ENCODE measurements at places on chromosomes 4 and X.

- no peak for DNase-seq
Observed at GRCh38 chr4:70706044-70706461, 15.7 kb upstream of the RUFY3 start.

DNA sequence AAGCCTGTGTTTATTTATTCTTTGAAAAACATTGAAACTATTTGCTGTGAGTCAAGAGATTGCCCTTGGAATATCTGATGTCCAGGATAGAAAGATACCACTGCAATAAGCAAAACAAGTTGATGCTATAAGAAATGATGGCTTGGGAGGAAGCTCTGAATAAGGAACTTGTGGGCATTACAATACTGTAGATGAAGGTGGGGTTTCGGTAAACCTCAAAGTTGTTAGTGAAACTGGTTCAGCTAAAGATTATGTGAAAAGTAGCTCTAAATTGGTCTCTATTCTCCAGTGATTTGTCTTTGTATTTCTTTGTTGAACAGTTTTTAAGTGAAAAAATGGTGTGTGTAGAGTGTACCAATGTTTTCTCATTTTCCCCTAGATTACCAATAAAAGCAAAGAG, 128.7 kb downstream of the AKAP4 start:
- DNase-seq, result no peak

- peak; percentile 48 for DNase-seq
Observed at GRCh38 chr4:577499-578450, 1.7 kb upstream of the TMEM271 start.

DNA sequence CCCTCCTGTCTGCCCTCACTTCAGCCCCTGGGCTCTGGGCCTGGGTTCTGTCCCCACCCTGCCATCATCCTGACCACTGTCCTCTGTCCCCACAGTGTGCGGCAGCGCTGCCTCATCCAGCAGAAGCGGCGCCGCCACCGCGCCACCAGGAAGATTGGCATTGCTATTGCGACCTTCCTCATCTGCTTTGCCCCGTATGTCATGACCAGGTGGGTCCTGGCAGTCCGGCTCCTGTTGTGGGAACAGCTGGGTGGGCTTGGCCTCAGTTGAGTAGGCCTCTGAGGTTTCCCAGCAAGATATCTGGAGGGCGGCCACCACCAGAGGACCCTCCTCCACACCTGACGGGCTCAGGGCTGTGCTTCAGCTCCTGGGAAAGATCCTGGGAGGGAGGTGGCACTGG, 2.2 kb downstream of the GPR78 start:
- DNase-seq, result no peak

DNA sequence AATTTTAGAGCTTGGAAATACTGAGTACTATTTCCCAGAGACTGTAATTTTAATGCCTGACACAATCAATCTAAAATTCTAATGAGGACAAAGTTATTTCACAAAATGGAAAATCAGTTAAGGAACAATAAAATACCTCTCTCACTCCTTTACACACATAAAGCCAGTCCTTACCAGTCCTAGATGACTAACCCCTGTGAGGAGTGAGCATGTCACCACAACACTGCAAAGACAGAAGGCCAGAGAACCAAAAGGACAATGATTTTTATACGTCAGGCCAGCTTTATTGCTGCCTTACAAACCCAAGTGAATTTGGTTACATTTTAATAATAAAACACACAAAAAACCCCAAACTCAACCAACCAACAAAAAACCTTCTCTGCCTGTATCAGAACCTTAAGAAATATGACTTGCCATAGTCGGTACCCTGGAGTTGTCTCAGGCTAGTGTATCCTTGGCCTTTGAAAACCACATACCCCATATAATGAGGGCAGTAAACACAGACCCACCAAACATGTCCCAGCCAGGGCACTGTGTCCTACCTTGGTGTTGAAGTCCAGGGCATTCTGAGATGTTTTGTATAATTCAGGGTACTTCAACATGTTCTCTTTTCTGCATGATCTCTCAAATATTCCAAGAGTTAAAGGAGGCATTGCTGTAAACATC, 57.6 kb downstream of the SHISA3 start:
- DNase-seq, result no peak

- DNase-seq, result no peak
Observed at GRCh38 chrX:3307881-3308280, 38.6 kb downstream of the MXRA5 start.

DNA sequence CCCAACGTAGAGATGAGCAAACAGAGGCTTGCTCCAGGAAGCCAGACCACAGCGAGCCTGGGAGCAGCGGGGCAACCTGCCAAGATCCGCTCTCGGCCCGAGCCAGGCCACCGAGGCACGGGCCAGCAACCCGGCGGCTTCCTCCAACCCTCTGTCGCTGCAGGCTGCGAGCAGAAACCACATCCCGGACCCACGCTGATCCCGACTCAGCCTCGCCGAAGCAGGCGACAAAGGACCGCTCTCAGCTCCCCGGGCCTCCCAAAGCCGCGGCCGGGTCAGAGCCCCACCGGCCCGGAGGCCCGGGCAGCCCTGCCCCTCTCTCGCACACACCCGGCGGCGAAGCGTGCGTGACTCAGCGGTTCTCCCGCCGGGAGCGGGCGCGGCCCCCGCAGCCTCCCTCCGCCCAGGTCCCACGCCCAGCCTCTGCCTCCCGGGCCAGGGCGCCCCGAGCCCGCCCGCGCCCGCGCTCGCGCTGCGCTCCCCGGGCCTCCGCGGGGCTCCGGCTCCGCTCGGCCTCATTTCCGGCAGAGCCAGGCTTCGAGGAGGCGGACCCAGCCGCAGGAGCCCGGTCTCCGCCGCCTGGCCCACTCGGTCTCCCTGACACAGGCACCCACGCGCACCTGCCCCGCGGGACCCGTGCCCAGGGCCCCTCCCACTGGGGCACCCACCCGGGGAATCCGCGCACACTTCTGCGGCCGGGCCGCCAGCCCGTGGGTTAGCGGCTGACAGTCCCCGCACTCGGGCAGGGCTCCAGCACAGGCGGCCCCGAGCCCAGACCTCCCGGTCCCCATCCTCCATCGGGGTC, 1.7 kb downstream of the PPP2R2C start:
- peak; percentile 41 for DNase-seq

DNA sequence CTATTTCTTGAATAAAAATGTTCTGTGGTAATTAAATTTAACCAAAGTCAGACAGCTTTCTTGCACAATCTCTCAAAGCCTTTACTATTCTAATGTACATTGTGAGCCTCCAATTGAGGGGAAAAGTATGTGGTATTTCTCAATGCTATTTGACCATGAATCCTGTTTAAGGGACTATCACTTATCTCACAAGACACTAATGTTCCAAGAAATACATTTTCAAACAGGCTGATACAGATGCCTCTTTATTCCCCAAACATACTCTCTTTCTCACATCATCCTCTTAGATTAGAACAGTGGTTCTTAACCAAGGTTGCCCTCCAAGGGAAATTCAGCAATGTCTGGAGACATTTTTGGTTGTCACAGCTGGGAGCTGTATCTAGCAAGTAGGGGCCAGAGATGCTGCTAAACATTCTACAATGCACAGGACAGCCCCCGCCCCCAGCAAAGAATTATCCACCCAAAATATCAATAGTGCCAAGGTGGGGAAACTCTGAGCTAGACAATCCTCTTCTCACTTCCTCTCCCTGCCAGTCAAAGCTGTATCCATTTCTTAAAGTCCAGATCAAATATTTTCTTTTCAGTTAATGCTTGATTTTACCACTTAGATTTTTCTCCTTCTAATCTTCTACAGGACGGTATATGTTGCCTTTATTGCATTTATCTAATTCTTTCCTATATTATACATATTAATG, 129.2 kb upstream of the TRIM2 start:
- no peak for DNase-seq

- DNase-seq, result no peak
Observed at GRCh38 chr4:126306152-126306869, 991.6 kb downstream of the FAT4 start.

DNA sequence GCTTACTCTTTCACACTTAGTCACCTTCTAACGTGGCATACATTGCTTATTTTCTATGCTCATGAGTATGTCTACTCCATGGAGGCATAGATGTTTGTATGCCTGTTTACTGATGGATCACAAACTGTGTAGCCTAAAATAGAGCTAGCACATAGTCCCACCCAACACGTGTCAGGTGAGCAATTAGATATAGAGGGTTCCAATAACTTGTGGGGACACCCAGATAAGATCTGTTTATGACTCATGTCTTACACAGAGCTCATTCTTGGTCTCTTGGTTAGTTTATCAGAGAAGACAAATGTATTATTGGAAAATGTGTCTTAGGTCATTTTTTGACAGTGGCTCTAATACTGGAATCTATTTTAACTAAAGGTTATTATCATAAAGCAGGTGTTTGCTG, 6.8 kb downstream of the ZFP42 start:
- no peak for DNase-seq

GRCh38 chrX:46649421-46650260, 76.1 kb downstream of the CHST7 start:
- DNase-seq, result no peak

DNA sequence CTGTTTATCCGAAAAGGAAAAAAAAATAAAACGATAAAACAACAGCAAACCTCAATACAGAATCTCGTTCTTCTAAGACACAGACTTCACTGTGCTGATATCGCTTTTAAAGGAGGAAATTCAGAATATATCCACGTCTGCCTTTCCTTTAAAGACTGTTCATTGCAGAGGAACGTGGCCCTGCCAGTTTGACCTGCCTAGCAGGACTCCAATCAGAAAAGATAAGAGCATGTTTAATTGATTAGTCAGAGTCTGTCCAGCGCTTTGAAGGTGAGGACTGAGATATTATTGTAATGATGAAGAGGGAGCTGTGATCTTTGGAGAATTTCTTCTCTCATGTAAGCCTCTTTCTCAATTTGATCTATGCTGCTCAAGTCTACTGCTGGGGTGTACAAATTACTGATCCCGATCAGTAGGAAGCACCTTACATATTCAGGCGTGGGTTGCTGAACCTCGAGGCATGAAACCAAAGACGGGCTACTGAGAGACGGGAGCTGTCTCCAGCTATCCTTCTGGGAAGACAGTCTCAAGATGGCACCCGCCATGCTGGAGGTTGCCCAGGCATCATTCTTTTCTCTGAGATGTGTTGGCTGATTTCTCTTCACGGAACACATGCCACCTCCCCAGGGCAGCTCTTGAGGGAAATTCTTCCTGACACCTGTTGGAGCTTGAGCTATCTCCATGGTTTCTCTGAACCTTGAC, 146.1 kb downstream of the SHOX start:
- no peak for DNase-seq

GRCh38 chr4:120808475-120809141, 113.9 kb downstream of the PRDM5 start:
- DNase-seq, result no peak

- DNase-seq, result no peak
Observed at GRCh38 chr4:14924812-14925344, 77.4 kb upstream of the CPEB2 start.

DNA sequence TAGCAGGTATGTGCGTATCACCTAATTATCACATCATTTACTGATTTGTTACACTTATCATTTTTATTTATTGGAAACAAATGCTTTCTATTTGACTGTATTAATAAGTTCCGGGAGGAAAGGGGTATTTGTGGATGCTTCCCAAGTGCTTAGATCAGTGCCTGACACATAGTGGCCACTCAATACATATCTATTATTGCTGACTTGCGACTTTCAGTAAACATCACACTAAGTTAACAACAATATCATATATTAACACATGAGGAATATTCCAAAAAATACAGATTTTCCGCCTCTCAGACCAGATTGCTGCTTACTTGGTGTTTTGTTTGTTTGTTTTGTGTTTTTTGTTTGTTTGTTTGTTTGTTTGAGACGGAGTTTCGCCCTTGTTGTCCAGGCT, 52.6 kb upstream of the ZFP42 start:
- no peak for DNase-seq

DNA sequence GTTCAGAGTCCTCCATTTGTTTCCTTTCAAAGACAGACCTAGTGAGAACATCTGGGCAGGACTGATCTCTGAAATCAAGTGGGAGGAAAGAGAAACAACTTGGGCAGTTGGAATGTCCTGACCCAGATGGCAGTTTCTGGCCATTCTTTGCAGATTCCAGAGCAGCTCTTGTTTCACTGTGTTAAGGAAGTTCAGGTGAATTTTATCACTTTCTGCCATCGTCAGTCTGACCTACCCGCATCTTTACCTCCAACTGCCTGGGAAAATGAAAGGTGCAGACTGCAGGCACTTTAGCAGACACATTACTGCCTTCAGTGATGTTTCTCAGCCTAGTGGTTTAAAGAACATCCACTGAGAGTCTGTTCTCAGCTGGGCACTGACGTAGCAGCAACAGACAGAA, 216.2 kb downstream of the CEP135 start:
- DNase-seq, result no peak

DNA sequence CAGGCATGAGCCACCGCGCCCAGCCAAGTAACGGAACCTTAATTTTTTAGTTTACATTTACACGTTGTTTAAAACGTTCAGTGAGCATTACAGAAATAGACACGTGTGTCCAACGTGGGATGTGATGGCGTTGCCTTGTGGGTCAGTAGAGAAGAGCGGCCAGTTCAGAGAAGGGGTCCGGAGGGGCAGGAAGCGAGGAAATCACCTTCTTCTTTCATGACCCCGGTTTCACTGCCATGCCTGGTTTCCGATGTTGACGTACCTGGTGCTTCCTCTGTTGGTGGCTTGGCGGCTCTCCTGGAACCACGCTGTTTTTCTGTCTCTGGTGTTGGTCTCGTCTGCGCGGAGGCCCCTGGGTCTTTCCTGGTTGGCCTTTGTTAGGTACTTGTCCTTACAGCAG, 42.8 kb downstream of the PCGF3 start:
- no peak for DNase-seq

- no peak for DNase-seq
Observed at GRCh38 chr4:22201256-22201655, 252.7 kb upstream of the KCNIP4 start.

DNA sequence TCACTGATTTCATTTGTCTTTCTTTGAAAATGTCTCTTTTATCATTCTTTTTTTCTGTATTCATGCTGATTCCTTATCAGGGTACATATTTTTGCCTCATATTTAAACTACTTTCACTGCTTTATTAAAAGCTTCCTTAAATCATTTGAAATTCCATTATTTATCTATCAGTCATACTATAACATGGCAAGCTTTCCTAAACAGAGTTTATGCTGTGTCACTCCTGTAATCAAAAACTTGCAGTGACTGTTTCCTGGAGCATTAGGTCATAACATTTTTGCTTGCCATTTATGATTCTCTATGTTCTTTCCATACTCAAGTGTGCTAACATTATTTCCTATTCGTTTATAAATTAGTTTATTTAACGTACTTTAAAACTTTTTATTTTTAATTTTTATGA, 203.7 kb downstream of the BMPR1B start:
- DNase-seq, result no peak

DNA sequence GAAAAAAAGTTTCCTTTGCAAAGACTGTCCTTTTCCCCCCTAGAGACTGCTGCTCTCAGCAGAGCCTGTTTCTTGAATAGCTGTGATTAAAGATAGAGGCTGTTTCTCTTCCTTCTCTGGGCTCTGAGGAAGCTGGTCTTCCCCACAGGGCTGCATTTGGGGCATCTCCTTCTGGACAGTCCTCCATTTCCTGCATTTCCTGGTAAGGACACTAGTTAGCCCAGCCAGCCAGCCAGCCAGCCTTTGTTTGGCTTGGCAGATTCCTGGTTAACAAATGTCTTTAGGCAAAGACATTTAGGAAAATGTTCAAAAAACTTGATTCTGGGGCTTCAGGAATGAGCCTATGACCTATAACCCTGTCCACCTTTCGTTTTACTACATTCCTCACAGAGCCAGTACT, 34.0 kb upstream of the PLAC1 start:
- DNase-seq, result no peak

Measured in GM13976 (cell line).